ENCODE measurements at places on chromosomes 6 and 20. TPM values are rescaled to one million over a fixed set of nuclear protein-coding genes. Genes with fewer than 3 reads are reported as not detected.

RRBP1 gene
- total RNA-seq = 162 TPM

TMC2 gene
- 0.21 TPM for total RNA-seq

SIRPG gene
- total RNA-seq = not detected

- no peak overlapping the region for H3K4me3 ChIP-seq
- no peaks in the 10 kb centered on the region for H3K27me3 ChIP-seq
- no peak for DNase-seq
- H3K36me3 ChIP-seq = no peaks in the 10 kb centered on the region
- H3K27ac ChIP-seq = no peak overlapping the region
- H3K4me1 ChIP-seq = peaks cover 19% of the 10 kb centered on the region
Observed at GRCh38 chr6:32888576-32888975, 34.6 kb downstream of the PSMB9 start.

- no peak overlapping the region for H3K27ac ChIP-seq
- DNase-seq = no peak
- H3K36me3 ChIP-seq = no peaks in the 10 kb centered on the region
- peaks cover 4% of the 10 kb centered on the region for H3K27me3 ChIP-seq
- no peak overlapping the region for H3K4me3 ChIP-seq
Observed at GRCh38 chr20:1212607-1213396, 9.5 kb downstream of the C20orf202 start.

PPP1R16B gene
- total RNA-seq = 2.1 TPM

NOTCH4 gene
- 50.2 TPM for total RNA-seq

GRCh38 chr20:25544311-25544710 lies 41.0 kb downstream of the NINL start:
- DNase-seq = no peak
- H3K27me3 ChIP-seq = no peaks in the 10 kb centered on the region
- no peak overlapping the region for H3K27ac ChIP-seq
- no peaks in the 10 kb centered on the region for H3K4me1 ChIP-seq
- H3K4me3 ChIP-seq = no peak overlapping the region
- no peaks in the 10 kb centered on the region for H3K36me3 ChIP-seq

- peak overlapping the region; percentile 54 for H3K27ac ChIP-seq
- no peak for DNase-seq
- H3K4me1 ChIP-seq = peaks cover 23% of the 10 kb centered on the region
- H3K4me3 ChIP-seq = no peak overlapping the region
- peaks cover 2% of the 10 kb centered on the region for H3K36me3 ChIP-seq
Observed at GRCh38 chr6:34384321-34385153, 7.9 kb downstream of the NUDT3 start.

- no peak overlapping the region for H3K27ac ChIP-seq
- H3K36me3 ChIP-seq = no peaks in the 10 kb centered on the region
- H3K4me3 ChIP-seq = no peak overlapping the region
- H3K27me3 ChIP-seq = no peaks in the 10 kb centered on the region
- DNase-seq = no peak
- no peaks in the 10 kb centered on the region for H3K4me1 ChIP-seq
Observed at GRCh38 chr6:30861257-30862048, 22.9 kb upstream of the DDR1 start.

SRSF12 gene
- total RNA-seq = 1.7 TPM

VWA7 gene
- 0.66 TPM for total RNA-seq

GRCh38 chr6:34338811-34339210 lies 53.7 kb downstream of the NUDT3 start:
- no peak overlapping the region for H3K27ac ChIP-seq
- no peaks in the 10 kb centered on the region for H3K36me3 ChIP-seq
- DNase-seq = no peak
- H3K4me1 ChIP-seq = peaks cover 27% of the 10 kb centered on the region
- H3K4me3 ChIP-seq = no peak overlapping the region

DNA sequence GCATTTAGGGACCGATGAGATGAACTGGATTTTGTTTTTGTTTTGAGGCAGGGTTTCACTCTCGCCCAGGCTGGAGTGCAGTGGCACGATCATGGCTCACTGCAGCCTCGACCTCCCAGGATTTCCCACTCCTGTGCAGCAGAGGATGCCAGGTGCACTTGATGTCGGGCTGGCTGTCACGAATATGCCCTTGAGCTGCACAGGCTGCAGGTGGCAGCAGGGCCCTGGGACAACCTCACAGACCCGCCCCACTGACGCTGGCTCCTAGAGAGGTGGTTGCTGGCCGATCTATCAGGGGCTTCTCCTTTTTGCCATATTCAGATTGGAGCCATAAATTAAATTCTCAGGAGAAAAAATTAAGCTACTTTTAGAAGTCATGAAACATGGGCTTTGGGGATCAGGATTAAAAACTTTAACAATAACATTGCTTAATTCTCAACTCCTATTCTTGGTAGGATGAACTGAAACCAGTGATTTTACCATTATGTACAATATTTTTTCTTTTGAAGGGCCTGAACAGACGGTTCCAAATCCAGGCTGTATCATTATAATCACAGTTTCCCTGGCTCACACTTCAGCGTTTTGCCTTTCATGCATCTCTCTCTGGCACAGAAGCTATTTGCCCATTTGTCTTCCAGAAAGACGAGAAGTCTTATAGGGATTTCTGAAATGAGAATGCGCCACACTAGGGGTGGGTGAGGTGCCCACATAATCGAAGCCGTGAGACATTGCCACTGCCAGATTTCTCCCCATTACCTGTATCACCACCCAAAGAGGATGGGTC lies 32.4 kb downstream of the NQO2 start:
- no peaks in the 10 kb centered on the region for H3K36me3 ChIP-seq
- no peak for DNase-seq
- no peak overlapping the region for H3K27ac ChIP-seq
- peaks cover 4% of the 10 kb centered on the region for H3K4me1 ChIP-seq
- H3K27me3 ChIP-seq = no peaks in the 10 kb centered on the region

DNA sequence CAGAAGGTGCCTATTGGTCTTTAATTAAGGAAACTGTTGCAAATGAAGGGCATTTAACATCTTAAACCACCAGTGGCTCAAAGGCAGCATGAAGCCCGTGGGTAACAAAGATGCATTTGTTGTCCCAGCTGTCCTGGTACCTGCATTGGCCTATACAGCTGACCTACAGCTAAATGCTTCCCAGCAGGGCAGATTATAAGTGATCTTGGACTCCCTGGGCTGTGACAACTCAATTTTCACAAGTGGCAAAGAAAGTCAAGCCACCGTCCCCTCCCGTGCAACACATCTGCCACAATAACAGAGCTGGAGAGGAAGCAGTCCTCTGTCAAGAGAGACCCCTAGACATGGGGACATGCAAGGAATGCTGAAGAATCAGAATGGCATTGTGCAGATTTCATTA lies 31.5 kb upstream of the EDN3 start:
- H3K27me3 ChIP-seq = no peaks in the 10 kb centered on the region
- H3K27ac ChIP-seq = no peak overlapping the region
- H3K4me3 ChIP-seq = no peak overlapping the region
- H3K36me3 ChIP-seq = no peaks in the 10 kb centered on the region
- H3K4me1 ChIP-seq = no peaks in the 10 kb centered on the region
- DNase-seq = no peak

OTOR gene
- total RNA-seq = not detected

CDSN gene
- total RNA-seq = not detected

PLG gene
- total RNA-seq = not detected
